NCI-H1092 (cell line): ENCODE measurements at places on chromosomes 3 and 15.

DNA sequence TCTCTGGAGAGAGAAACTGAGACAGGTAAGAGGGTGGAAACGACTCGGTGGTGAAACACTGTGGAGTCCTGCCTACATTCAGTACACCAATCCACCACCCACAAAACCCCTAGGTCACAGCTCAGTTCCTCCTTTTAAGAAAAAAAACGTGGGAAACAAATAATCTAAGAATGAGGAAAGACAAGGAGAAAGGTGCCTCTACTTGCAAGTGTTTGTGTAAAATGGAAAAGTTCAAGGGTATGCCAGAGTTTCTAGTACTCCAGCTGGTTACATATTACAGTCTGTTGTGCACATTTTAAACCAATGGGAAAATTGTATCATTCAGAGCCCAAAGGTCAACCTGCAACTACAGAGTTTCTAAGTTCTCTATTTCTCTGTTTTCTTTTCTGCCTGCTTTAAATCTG is 32.2 kb downstream of the HGD start:
- DNase-seq: no peak

DNA sequence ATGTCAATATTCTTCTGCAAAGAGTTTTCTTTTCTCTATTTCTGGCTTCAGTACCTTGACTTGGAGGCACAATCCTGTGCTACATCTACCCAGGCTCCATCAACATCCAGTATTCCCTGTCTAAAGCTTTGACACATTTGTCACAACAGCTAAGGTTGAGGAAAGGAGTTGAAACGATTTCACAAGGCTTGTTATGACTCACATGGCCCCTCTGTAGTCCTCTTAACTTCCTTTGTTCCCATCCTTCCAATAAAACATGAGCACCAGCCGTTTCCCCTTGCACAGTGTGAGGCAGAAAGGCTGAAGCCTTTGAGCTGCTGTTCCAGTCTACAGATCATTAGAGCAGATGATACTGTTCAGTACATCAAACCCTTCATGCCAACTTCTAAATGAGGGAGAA is 163.0 kb upstream of the TMCO5A start:
- no peak for DNase-seq

DNA sequence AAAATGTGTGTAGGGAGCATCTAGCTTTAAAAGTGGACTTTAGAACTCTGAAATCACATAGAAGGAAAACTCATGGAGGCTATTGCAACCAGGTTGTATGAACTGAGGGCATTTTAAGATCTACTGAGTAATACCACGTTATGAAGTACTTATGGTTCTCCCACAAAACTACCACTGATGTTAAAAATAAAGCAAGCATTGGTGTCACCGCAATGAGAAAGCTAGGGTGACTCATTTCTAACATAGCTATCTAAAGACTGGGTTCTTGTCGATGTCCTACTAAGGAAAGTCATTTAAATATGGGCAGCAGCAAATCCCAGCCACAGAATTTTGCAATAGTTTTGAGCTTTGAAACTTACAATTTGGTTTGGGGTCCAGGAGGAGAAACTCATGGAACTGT is 584.8 kb downstream of the DIPK2A start:
- no peak for DNase-seq

DNA sequence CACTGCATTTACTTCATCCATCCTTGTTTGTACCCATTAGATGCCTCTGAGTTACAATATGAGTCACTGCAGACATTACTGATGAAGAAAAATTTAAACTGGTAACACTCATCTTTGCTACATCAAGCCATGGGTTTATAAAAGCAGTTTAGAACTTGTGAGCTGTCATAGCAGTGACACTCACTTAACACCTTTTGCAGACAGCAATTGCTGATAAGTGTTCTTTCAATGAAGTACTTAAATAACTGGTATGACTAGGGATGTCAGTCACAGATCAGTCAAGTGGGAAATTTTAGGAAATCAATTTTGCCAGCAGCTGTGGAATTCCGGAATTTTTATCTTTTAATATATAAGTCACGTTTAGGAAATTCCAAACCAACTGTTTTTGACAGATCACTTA is 643.0 kb downstream of the TBL1XR1 start:
- DNase-seq: no peak

GRCh38 chr3:13405614-13406013 is 14.5 kb downstream of the NUP210 start:
- DNase-seq: no peak
